ENCODE measurements at places on chromosomes 7 and 10.

DNA sequence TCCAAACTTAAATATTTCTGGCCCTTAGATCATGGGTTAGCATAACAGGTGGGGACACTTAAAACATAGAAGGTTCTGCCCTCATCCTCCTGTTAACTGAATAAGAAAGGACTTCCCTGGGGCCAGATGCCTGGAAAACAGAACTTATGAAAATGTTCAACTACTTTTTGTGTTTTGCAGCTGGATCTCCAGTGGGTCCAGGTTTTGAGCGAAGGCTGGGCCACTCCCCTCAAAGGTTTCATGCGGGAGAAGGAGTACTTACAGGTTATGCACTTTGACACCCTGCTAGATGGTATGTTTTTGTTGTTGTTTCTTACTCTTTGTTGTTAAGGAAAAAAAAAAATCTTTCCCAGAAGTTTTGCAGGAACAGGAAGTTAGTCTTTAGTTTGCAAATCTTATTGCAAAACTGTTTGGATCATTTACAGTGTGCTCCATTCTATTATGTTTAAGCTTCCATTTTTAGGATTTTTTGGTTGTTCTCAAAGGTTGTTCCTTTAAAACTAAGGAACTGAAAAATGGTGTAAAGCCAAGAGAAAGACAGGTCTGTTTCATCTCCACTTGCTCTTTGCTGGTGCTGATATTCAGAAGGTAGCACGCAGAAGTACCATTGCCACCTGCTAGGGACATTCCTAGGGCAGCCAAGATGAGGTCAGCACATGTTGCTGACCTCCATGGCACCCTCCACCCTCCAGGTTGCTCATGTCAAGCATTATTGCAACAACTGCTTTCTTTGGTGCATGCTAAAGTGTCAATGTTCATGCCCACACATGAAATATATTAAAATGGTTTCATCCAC, 56.1 kb downstream of the PAPSS2 start:
- DNase-seq: no peak

- no peak for DNase-seq
These were observed 52.7 kb downstream of the VPS50 start for GRCh38 chr7:93284908-93285307.

- no peak for DNase-seq
These were observed 34.0 kb upstream of the LBX1 start for GRCh38 chr10:101263150-101263752.

DNA sequence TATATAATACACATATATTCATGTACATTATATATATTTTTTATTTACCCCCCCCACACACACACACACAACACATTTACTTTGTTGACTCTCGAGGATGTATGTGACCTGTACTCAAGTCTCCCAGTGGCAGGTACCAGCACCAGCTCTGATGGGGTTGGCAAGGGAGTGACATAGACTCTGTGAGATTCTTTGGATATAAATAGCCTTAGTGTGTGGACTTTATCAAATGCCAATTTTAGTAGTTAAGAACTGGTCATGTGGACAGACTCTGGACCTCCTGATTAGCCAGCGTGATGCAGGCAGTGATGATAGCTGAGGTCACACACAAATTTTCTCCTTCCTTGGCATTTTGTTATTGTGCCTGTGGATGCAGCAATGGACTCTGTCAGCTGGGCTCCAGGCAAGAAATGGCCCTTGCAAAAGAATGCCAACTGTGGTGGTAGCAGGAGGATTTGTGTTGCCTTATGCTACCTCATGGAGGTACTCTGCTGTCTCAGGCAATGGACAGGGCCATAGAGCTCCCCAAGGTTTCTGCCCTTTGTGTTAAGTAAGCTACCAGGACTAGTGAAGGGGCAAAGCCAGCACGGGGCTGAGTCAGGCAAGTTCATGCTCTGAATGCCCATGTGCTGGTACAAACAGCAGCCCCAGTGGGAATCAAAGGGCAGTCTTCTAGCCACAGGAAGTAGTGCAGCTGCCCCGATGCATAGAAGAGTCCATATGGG, 224.6 kb upstream of the ZWINT start:
- no peak for DNase-seq

DNA sequence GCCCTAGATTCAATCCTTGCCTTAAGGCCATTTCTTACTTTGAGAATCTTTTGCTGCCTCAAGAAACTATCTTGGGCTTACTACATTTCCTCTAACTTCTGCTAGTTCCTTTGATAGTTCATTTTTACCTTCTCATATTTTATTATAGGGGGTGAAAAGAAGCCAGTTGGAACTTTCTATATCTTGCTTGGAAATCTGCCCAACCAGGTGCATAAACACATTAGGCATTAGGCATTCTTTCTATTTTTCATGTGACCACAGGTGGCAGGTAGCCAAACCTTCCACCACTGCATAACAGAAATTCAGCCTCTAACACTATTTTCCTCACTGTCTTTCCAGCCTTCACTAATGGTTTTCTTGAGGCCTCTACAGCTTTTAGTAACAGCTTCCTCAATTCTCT, 300.0 kb upstream of the SP8 start:
- DNase-seq: no peak

Measured in effector memory CD4-positive, alpha-beta T cell (primary cell).